ENCODE measurements at places on chromosomes 12 and 14.

- no peak for DNase-seq
Observed at GRCh38 chr14:34237081-34237480, 225.0 kb downstream of the SPTSSA start.

DNA sequence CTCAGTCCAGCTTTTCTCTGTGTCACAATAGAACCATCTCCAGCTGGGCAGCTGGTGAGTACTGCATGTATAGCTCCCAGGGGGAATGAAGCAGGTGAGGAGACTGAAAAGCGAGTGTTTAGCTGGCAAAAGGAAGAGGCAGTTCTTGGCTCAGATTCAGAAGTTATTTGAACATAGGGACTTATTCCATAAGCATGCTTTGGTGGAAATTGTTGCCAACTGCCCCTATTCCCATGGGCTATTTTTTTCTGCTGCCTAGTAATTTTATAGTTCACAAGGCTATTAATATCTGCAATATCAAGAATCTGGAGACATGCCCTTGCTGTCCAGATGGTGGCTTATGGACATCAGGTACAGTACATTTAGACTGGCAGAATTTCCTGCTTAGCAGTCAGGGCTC is 1112.7 kb downstream of the LRFN5 start:
- DNase-seq, result no peak

DNA sequence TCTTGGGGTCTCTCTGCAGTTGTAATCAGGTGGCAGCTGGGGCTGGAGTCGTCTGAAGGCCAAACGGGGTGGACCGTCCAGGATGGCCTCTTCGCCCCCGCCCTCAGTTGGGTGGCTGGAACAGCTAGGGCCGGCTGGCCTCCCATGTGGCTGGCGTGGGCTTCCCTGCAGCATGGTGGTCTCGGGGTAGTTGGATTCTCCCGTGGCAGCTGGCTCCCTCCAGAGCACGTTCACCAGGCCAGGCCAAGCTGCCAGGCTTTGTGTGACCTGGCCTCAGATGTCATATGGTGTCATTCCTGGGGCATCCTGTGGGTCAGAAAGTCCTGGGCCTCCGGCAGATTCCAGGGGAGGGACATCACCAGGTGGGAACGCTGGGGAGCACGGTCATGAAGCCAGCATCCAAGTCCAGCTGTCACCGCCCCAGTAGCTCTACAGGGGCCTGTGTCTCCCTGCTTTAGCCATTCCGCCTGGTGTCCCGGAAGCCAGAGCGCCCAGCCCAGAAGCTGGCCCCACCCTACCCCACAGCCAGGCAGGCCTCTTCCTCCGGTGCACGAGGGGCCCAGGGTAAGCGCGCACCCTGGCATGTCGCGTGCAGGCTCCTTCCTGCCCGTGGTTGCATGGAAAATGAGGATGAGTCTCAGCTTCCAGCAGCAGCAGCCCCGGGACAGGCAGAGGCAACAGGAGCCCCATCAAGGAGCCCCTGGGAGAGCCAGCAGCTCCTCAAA is 1.3 kb upstream of the NUDT14 start:
- no peak for DNase-seq

- DNase-seq, result no peak
Observed at GRCh38 chr12:203074-203461, 10.9 kb downstream of the SLC6A12 start.

DNA sequence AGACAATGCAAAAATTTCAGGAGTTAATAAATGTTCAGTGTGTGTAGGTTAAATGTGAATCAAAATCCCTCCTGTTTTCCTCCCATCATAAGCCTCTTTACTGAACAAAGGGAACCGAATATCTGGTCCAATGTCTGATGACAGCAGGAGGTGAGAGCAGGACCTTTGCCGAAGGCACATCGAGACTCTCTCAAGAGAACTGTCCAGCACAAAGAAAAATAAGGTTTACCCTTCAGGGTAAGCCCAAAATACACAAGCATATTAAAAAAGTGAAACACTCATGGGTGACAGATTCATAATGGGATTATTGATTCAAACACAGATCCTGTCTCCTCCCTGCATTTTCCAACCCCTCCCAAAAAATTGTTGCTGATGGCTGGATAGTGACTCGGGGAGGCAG is 4.2 kb upstream of the VSX2 start:
- no peak for DNase-seq

DNA sequence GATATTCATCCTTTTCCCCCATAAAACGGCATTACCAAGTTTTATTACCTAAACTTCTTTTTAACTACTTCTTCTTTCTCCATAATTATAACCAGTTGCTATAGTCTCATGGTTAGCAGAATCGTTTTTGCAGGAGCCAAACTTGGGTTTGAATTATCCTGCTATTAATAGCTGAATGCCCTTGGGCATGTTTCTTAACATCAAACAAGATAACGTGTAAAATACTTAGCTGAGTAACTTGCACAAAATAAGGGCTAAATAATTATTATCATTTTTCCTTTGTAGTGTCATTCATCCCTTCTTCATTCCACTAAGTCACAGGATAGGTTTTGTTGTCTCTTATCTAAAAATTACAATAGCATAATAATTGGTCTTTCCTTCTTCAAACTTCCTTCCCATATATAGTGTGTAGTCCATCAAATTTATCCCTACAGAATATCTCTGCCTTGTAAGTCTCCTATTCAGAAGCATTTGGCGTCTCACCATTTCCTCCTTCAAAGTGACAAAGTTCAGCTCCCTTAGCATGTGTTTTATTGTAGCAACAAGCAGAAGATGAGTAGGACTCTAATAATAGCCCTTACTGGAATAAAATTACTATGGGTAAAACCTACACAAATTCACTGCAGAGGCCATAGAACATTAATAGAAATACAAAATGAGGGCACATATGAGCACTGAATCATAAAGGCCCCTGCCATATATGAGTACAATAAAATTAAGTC is 63.8 kb downstream of the FAR2 start:
- DNase-seq, result no peak

DNA sequence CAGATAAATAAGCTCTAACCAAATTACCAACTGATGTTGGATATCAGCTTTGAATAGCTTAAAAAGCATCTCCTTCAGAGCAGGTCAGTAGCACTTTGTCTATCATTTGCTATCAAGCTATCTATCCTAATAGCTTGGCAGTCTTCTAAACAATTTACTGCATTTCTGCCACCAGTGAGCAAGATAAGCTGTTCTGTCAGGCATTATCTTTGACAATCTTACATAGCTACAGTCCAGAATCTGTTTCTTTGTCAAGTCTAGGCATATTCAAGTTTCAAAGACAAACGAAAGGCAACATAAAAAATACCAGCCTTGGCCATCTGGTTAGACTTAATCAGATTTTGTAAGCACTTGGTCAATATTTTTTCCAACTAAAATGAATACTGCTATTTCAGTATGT is 5.6 kb downstream of the ARMH4 start:
- no peak for DNase-seq

DNA sequence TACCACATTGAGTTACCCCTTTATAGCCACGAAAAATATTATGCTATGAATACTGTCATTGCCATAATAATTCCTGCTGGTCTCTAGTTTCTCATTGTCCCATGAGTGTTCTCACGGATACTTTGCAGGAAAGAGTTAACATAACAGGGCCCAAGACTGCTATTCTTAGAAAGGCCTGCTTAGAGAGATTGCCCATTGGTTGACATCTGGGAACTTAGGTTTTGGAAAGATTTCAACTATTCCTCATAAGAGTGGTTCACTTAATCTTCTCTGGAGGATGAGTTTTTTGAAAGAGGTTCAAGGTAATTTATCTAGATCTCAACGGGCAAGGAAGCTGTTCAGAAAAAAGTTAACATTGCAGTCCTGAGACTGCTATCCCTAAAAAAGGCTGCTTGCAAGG is 18.4 kb upstream of the PRPF39 start:
- no peak for DNase-seq

DNA sequence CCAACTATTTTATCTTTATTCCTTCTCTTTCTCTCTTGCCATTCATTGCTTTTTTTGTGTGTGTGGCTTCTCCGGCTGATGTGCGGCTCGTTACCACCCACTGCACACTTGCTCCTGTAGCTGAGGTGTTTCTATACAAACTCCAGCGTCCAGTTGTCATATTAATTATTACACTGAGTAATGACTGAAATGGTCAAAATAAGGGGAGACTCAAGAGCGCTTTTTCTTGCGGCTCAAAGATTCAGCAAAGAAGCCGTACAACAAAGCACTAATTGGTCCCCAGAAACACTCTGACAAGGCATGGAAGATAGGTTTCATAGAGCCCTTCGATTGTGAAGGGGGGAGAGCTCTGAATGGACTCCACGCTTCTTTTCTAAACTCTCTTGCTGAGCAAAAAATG is 5.6 kb upstream of the ASCL1 start:
- DNase-seq, result no peak

- no peak for DNase-seq
Observed at GRCh38 chr12:7844116-7844515, 28.6 kb downstream of the SLC2A14 start.

DNA sequence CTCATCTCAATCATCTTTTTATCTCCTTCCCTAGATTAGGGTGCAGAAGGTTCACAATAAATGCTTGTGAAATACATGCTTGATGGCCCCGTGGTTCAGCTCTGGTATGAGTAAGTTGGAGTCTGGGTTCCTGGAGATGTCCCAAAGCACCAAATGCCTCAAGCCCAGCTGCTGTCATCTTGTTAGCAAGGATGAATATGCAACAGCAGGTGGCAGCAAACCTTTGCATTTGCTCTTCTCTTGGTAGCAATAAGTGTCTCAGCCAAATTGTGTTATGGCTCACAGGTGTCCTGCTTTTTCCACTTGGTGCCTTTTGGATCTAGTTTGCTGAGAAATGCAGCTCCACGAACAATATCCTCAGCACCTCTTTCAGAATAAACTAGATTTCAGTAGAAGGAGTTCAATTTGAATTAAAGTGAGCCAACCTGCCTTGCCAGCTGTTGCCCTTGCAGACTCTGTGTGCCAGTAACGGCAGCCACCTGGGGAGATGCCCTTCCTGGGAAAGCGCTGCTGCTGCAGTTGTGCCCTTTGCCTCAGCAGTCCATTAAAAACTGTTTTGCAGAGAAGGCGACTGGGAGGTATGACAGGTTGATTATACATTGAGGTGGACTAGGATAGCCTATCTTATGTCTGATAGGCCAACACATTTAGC is 417.3 kb downstream of the SNAPC1 start:
- no peak for DNase-seq

DNA sequence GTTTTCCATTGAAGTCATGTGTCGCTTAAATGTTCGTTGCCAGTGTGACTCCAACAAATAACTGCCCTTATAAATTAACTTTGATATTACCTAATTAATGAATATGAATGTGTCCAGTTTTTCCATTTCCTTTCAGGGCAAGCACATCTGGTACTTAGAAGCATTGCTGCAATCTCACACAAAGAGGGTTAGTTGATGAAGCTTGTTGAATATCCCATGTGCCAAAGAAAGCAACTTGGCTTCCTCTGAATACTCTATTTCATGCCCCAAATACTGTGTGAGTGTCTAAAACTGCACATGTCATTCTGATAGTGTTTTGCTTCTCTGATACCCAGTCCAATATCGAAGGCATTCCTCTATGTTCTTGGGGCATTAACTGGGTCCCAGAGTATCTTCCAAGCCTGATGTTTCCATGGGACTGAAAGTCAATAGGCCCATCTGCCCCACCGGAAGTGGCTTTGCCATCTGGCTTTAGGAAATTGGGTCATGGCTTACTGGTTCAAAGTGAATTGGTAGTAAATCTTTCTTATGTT is 75.8 kb upstream of the CNTN1 start:
- DNase-seq, result no peak

GRCh38 chr12:25245491-25245890 is 5.2 kb downstream of the KRAS start:
- no peak for DNase-seq

DNA sequence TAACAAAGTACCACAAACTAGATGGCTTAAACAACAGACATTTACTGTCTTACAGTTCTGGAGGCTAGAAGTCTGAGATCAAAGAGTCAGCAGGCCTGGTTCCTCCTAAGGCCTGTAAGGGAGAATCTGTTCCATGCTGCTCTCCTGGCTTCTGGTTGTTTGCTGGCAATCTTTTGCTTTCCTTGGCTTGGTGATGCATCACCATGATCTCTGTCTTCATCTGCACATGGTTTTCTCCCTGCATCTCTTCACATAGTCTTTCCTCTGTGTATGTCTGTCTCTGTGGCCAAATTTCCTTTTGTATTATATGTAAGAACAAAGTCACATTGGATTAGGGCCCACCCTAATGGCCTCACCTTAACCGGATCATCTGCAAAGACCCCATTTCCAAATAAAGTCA is 168.5 kb downstream of the CAPZA3 start:
- DNase-seq, result no peak

GRCh38 chr14:37641117-37641516 is 45.7 kb downstream of the TTC6 start:
- DNase-seq, result no peak

DNA sequence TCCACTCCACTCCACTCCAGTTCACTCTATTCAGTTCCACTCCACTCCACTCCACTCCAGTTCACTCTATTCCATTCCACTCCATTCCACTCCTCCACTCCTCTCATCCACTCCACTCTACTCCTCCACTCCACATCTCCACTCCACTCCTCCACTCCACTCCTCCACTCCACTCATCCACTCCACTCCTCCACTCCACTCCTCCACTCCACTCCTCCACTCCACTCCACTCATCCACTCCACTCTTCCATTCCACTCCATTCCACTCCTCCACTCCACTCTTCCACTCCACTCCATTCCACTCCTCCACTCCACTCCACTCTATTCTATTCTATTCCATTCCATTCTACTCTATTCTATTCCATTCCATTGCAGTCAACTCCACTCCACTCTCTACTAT is 9.8 kb downstream of the SERPINA5 start:
- no peak for DNase-seq

DNA sequence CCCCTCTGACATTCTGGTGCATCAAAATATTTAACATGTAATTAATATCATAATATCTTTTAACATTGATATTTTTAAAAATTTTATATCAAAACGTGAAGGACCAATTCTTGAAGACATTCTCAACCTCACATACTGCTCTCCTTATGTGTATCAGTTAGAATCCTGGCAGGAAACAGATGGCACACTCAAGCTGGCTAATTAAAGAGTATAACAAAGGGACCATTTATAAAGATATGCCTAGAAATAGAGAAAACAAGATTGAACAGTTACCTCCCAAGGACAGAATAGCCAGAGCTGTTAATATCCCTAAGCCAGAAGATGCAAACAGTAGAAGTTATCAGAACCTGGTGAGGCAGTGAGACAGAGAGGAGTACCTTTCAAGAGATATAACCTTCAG is 368.7 kb downstream of the NELL2 start:
- no peak for DNase-seq

GRCh38 chr12:6336889-6337853 is 4.7 kb downstream of the TNFRSF1A start:
- no peak for DNase-seq

- DNase-seq, result no peak
Observed at GRCh38 chr14:71321574-71322315, 414.5 kb downstream of the PCNX1 start.
